ENCODE measurements at places on chromosomes 7 and 10. TPM values are rescaled to one million over a fixed set of nuclear protein-coding genes. Genes with fewer than 3 reads are reported as not detected.

MKX gene
- 5.2 TPM for total RNA-seq

KCNH2 gene
- 7.3 TPM for total RNA-seq

ACHE gene
- 36.0 TPM for total RNA-seq

OR2A12 gene
- not detected for total RNA-seq

TMEM176A gene
- total RNA-seq = 11.0 TPM

NOD1 gene
- 13.0 TPM for total RNA-seq

CFAP69 gene
- total RNA-seq = 2.6 TPM

DAGLB gene
- 19.3 TPM for total RNA-seq

EBF3 gene
- 33.4 TPM for total RNA-seq

SUGCT gene
- total RNA-seq = 12.0 TPM

WASHC2A gene
- total RNA-seq = 24.0 TPM

GJD4 gene
- 2.1 TPM for total RNA-seq

IRF5 gene
- 2.6 TPM for total RNA-seq

ALDH18A1 gene
- total RNA-seq = 64.2 TPM

NUDT13 gene
- total RNA-seq = 2.1 TPM

OR13A1 gene
- total RNA-seq = not detected

PRKG1 gene
- total RNA-seq = 44.9 TPM

ARL5B gene
- 16.7 TPM for total RNA-seq

PDCD4 gene
- 90.3 TPM for total RNA-seq

UPK3B gene
- total RNA-seq = not detected

UCN3 gene
- total RNA-seq = not detected

FOXL3 gene
- not detected for total RNA-seq

LDB3 gene
- total RNA-seq = 87.7 TPM

FAM25G gene
- not detected for total RNA-seq

AASS gene
- 32.4 TPM for total RNA-seq

VSTM2A gene
- not detected for total RNA-seq

HABP2 gene
- under 0.01 TPM for total RNA-seq

POLR1F gene
- 9.4 TPM for total RNA-seq

MMP21 gene
- total RNA-seq = under 0.01 TPM

MDFIC gene
- 20.9 TPM for total RNA-seq

ITIH5 gene
- total RNA-seq = 37.1 TPM

CDK1 gene
- total RNA-seq = 17.2 TPM

FRMD4A gene
- 19.3 TPM for total RNA-seq

CRPPA gene
- total RNA-seq = 16.7 TPM

ADAM22 gene
- total RNA-seq = 9.9 TPM

ARHGAP22 gene
- total RNA-seq = 1.0 TPM

CRHR2 gene
- total RNA-seq = under 0.01 TPM

WASL gene
- total RNA-seq = 15.1 TPM

ZPBP gene
- total RNA-seq = not detected

TMEM229A gene
- total RNA-seq = not detected

NEUROD6 gene
- not detected for total RNA-seq

OIT3 gene
- 10.4 TPM for total RNA-seq

ANKRD30A gene
- total RNA-seq = not detected

CNTNAP2 gene
- 14.1 TPM for total RNA-seq

TMEM184A gene
- not detected for total RNA-seq

SDK1 gene
- total RNA-seq = 3.7 TPM

STAG3 gene
- total RNA-seq = 0.52 TPM

DGKB gene
- 2.1 TPM for total RNA-seq

SPDYE5 gene
- not detected for total RNA-seq

PARD3 gene
- 88.7 TPM for total RNA-seq

Measured in skeletal muscle tissue (tissue), 5 donors.